ENCODE measurements at places on chromosomes 7 and 10. TPM values are rescaled to one million over a fixed set of nuclear protein-coding genes. Genes with fewer than 3 reads are reported as not detected.

Gene DRGX
- total RNA-seq: not detected

Gene FXYD4
- total RNA-seq: not detected

GRCh38 chr10:72784551-72785351 lies 92.8 kb downstream of the MCU start:
- DNase-seq: peak; percentile 69

- DNase-seq: no peak
Measured at GRCh38 chr10:104322416-104322782, 15.9 kb downstream of the ITPRIP start.

DNA sequence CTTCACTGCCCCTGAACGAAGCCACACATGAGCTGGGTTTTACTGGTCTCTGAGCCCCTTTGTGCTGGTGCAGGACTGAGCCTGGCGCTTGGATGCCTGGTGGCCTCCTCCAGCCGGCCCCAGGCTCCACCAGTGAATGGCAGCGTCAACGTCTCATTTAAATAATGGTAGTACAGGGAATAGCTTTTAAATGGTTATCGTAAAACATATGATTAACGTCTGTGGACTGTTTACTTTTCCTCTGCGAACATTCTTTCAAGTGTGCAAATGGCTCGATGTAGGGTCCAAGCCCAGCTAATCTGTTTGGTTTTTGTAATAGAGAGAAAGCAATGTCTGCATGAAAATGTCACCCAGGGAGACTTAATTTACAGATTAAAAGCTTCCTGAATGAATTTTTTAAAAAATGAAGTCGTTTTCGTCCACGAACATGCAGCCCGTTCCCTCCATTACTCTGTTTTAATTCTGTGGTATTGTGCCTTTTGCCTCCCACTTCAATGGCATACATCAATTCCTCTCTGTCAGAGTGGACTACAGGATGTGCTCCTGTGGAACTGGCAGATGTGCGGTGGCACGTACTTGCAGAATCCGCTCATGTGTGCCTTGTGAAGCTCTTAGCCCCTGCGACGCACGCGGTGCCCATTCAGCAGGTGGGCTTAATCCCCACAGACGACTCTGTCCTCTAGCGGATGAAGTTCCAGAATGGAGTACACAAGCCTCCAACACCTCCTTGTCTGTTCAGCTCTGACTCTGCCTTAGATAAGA lies 192.7 kb downstream of the TCF7L2 start:
- no peak for DNase-seq

DNA sequence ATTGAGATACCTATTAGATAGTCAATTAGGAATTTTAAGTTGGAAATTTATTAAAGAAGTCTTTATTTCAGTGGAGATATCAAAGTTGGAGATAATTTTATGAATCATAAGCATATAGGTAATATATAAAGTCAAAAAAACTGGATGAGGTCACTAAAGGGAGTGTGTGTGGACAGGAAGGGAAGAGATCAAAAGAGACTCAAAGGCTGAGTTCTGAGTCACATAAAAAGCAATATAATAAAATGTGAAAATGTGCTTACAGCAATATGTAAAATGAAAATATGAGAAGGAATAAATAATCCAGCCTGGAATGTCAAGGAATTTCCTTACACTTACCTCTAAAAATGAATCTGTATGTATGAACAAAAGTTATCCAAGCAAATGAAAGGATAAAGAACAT lies 583.3 kb upstream of the SORCS1 start:
- DNase-seq: no peak

GRCh38 chr7:29754874-29755490 lies 51.3 kb upstream of the WIPF3 start:
- no peak for DNase-seq

DNA sequence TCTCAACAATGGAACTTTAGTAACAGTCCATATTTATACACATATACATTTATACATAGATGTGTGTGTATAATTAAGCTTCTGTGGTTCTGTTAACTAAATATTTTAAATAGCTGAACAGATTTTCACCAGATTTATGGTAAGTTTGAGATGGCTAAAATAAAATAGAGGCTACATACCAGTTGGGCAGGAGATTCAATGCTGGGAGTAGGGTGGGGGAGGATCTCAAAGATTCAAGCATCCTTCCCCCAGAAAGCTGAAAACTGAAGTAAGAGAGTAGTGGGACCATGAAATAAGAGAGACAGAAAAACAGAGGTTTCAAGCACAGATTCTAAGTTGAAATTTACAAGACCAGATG lies 14.0 kb downstream of the LRRC17 start:
- no peak for DNase-seq

- DNase-seq: no peak
Measured at GRCh38 chr7:158318511-158318913, 269.1 kb downstream of the PTPRN2 start.

DNA sequence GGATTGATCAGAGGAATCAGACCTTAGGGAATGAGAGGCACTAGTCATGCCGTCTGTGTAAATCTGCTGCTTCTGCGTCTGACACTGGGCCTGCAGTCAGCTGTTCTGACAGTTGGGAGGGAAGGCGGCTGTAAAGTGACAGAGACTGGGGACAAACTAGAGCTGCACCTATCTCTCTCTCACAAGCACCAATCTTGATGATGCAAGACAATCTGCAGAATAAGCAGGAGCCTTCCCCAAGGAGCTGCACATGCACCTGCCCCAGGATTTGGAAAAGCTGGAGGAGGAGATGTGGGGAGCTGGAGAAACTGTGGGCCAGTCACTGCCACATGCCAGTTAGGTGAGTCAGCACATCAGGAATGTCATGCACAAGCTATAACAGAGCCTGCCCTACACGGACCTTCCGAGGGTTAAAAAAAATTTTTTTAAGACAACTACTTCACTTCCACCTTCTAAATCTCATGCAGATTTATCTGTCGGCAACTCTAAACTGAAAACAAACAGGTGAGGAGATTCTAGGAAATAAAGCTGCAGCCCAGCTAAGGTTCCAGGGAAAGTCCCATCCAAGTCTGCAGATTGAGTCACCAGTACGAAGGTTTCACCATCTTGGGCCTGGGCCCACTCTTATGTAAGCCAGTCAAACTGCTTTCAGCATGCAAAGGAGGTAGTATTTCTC lies 39.2 kb downstream of the ENO4 start:
- peak; percentile 33 for DNase-seq

- no peak for DNase-seq
Measured at GRCh38 chr10:117635826-117636225, 93.3 kb downstream of the EMX2 start.

DNA sequence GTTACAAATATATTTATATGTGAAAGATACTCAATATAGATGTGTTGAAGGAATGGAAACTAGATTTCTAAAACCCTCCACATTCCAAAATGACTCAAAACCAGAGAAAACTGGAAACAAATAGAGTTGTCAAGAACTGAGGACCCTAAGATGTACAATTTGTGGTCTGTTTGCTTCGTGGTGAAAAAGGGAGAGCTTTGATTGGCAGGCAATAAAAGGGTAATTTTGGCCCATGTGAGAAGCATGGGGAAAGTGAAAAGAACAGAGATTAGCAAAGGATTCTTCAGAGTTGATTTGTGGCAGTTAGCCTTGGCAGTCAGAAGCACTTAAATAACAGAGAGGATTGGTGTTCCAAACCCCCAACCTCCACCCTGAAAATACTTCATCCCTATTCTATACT lies 37.1 kb upstream of the DKK1 start:
- DNase-seq: no peak

DNA sequence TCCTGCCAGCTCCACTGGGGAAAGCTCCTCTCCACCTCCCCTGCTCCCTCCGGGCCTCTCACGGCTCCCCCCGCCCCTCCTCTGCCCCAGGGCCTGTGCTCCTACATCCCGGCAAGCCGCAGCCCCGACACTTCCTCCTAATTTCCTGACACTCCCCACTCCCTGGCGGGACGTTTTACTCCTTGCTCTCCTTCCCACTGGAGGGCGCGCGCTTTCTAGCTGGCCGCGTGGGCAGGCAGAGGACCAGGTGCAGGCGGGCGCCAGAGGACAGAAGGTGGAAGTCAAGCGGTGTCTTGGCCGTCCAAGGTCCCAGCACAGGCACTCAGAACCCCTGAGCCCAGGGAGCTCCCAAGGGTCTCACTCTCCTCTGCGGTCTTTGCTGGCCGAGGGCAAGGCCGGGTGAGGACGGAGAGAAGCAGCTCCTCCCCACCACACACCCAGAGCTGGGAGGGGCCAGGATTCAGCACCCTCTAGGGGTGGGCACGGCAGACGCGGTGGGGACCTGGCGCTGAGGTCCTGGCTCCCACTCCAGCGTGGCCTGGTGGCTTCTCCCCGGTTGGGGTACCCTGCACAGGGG lies 19.1 kb downstream of the ADAM8 start:
- DNase-seq: peak; percentile 20

DNA sequence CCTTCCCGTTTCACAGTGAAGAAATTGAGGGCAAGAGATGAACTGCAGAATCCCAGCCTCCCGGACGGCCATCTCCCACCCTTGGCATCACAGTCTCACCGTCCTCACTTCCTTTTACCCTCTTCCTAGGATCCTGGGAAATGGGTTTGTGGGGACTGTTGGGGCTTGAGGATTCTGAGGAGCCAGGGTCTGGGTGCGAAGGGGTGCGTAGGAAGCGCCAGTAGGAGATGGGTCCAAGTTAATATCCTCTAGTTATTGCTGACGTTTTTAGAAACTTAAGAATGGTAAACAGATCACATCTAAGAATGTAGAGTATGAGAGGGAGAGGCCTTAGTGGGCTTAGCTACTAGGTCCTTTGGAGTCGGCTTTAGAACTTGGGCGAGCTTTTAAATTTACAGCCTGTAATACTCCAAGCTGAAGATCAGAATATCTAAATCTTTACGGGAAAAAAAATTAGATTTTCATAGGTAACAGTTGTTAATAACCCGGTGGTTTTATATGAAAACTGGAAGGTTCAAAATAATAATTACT lies 696 bp downstream of the MALSU1 start:
- peak; percentile 15 for DNase-seq

DNA sequence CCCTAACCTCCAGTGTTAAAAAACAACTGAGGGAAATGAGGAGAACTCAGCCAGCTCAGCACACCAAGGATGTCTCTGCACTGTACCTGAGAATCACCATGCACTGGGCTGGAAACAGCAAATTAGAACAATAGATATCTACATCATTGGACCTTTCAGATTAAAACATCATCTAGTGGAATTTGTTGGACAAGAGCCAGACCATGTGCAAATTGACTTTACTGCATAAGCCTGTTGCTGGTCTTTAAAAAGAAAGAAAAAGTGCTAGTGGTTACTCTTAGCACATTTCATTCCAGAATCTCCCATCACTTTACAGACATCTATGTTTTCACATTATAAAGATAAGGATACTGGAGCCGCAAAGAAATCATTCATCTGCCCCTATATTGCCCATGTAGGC lies 75.4 kb downstream of the FGFR2 start:
- no peak for DNase-seq

DNA sequence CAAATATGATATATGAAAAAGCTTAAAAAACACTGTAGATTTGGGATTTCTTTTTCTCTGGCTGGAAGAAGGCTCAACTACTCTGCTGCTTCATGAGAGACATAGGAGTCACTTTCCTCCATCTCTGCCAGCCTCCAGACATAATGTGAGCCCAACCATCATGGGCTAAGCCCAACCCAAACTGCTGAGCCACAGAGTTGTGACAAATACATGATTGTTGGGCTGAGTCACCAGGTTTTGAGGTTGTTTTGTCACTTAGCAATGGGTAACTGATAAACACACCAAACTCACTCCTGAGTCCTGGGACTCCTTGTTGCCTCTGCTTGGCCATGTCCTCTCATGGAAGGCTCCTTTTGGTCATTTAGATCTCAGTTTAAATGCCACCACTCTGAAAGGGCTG lies 381.8 kb upstream of the FZD8 start:
- peak; percentile 88 for DNase-seq

GRCh38 chr7:107262857-107263256 lies 94.1 kb downstream of the HBP1 start:
- no peak for DNase-seq

- peak; percentile 0 for DNase-seq
Measured at GRCh38 chr10:59708816-59709394, 745 bp downstream of the SLC16A9 start.

- no peak for DNase-seq
Measured at GRCh38 chr7:11760372-11760771, 71.6 kb downstream of the THSD7A start.

- DNase-seq: no peak
Measured at GRCh38 chr10:28705472-28705871, 28.2 kb downstream of the BAMBI start.

- DNase-seq: no peak
Measured at GRCh38 chr7:1800902-1801301, 130.8 kb downstream of the ELFN1 start.

Measured in lung microvascular endothelial cell (primary cell).